Articular chondrocyte of knee joint (primary cell): ENCODE measurements at places on chromosomes 7 and 10. TPM values are rescaled to one million over a fixed set of nuclear protein-coding genes. Genes with fewer than 3 reads are reported as not detected.

Gene NUDT13
- total RNA-seq: 1.8 and 2.2 TPM in 2 replicates

Gene AKR1B15
- 0.43 TPM in 1 of 2 replicates, not detected in the other for total RNA-seq

Gene PON1
- under 0.01 TPM in 1 of 2 replicates, not detected in the other for total RNA-seq

Gene GRID1
- total RNA-seq: not detected in 2 replicates

Gene ABLIM1
- total RNA-seq: 19.3 and 43.3 TPM in 2 replicates

Gene OR2A7
- 1.9 and 2.6 TPM in 2 replicates for total RNA-seq

Gene TSPAN33
- 0.39 and 0.43 TPM in 2 replicates for total RNA-seq
